ENCODE measurements at places on chromosomes 13 and 19.

- peak; percentile 19 for DNase-seq
Measured at GRCh38 chr19:44141191-44142058, at the start of gene ZNF234. Gene ZNF234, plus strand, starts transcription at chr19:44141554. Its CDS starts 3,079 bp downstream, at chr19:44144633.

- DNase-seq = no peak
Measured at GRCh38 chr13:50911081-50911631, 1.6 kb downstream of the RNASEH2B start.

DNA sequence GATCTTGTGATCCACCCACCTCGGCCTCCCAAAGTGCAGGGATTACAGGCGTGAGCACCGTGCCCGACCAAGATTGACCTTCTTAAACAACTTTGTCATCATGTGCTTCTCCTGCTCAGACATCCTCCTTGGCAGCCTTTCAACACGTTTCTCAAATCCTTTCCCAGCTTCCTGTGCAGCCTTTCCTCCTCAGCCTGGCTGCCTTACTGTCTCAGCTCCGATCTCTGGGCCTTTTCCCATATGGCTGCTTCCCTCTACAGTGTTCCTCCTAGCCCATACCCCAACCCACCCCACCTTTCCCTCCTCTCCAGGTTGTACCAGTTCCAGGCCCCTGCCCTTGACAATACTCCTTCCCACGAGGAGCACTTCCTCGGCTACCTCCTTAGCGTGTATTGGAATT is 7.2 kb downstream of the PHF11 start:
- no peak for DNase-seq

- no peak for DNase-seq
Measured at GRCh38 chr13:52921194-52921593, 72.8 kb upstream of the PCDH8 start.

GRCh38 chr19:55241143-55241934 is 12.8 kb upstream of the TMEM86B start:
- DNase-seq = no peak

- peak; percentile 80 for DNase-seq
Measured at GRCh38 chr19:45498411-45499195, at the start of gene PPM1N. Gene PPM1N, plus strand, starts transcription at chr19:45498443. Its CDS starts 30 bp downstream, at chr19:45498473.

All from NCI-H524 treated with DMSO at 0.1 percent for 48 hours (cell line).